ENCODE measurements at places on chromosomes 7 and 10.

DNA sequence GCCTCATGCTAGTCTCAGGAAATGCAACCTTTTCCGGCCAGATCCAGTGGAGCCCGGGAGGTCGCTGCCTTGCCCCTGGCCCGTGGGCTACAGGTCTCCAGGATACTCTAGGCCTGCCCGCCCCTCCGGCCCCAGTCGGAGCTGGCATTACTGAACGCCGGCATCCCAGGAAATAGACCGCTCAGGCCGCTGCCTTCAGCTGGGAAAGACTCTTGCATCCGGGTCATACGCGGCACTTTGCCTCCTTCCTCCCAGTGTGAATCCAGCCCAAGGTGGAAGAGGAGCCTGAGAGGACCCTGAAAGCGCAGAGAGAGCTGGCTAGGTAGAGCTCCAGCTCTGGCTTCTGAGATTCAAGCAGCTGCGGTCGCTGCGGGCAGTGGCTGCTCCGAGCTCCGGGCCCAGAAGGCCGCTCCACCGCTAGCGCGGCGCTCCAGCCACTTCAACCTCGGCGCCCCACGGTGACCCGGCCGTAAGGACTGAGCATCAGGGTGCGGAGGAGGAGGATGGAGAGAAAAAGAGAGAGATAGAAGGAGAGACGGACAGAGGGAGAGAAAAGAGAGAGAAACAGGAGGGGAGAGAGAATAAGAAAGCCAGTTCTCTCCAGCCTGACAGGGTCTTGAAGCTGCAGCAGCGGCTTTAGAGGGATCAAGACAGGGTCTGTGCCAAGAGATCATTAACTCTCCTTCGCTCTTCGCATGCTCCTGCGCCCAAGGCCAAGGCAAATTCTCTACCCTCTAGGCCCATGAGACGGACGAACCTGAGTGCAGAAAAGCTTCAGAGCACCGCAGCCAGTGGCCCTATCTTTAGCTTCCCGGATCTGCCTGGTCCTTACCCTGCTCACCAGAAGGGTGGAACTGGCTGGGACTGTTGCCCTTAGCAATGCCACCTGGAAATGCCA lies 1.8 kb upstream of the HOXA10 start:
- DNase-seq = no peak

- no peak for DNase-seq
Measured at GRCh38 chr7:139634087-139634486, 110.6 kb downstream of the CLEC2L start.

- DNase-seq = no peak
Measured at GRCh38 chr7:70380421-70381015, 751.4 kb upstream of the GALNT17 start.

DNA sequence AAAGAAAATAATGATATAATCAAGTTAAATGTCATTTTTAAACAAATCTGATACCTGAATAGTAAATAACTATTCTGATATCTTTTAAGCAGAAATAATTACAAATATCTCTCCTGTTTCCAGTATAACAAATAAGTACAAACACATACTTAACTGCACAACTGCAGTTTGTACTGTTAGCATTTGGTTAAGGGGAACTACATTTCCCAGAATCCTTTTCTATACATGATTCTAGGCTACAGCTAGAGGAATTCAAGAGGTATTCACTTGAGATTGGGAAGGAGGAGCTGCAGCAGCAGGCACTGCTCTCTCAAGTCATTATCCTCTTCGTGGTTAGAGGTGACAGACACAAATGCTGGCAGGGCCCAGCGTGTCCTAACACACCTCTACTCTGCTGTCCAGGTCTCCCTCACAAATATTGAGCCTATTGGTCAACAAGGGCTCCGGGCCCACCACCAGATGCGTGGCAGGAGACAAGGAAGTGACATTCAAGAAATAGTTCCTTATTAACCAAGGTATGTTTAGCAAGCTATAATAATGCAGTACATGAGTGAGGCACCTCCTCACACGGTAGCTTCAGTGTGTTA lies 255.1 kb upstream of the MKLN1 start:
- DNase-seq = no peak

GRCh38 chr7:129986600-129986999 lies 33.8 kb upstream of the UBE2H start:
- no peak for DNase-seq

GRCh38 chr7:157612664-157613561 lies 276.1 kb downstream of the DNAJB6 start:
- no peak for DNase-seq

DNA sequence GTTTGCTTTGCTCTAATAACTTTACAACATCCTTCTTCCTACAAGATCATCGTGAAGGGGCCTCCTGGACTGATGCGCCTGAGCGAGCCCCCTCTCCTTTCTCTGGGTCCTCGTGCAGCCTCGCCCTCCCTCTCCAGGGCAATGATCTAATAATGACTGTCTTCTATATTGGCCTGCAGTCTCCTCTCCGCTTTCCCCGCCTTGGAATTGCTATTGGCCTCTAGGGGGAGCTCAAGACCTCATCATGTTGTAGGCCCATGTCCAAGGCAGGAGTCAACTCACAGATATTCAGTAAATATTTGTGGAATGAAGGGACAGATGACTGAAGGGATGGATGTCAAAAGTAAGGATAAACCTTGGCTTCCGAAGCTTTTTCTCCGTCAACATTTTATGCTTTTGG lies 1180.3 kb downstream of the TYW1 start:
- no peak for DNase-seq

DNA sequence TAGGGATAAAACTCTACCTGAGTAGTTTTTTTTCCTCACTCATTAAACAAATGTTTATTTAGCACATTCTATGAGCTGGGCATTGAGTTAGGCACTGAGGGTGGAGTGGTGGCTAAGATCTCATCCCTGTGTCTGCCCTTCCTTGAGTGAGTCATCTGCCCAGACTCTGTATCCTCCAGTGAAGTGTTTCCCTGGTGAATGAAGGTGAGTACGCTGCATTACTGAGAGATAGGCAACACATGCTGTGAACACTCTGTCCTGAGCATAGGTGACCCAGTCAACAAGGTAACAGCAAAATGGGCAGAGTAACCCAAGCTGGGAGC lies 5.8 kb downstream of the PITX3 start:
- DNase-seq = no peak

- DNase-seq = no peak
Measured at GRCh38 chr7:52925332-52925731, 110.1 kb upstream of the POM121L12 start.

GRCh38 chr10:97180986-97181385 lies 4.8 kb downstream of the SLIT1 start:
- no peak for DNase-seq

GRCh38 chr10:131675104-131675503 lies 225.7 kb upstream of the PPP2R2D start:
- no peak for DNase-seq

- peak; percentile 42 for DNase-seq
Measured at GRCh38 chr10:58017719-58018367, 249.9 kb downstream of the IPMK start.

GRCh38 chr10:89773081-89773480 lies 71.7 kb downstream of the KIF20B start:
- DNase-seq = no peak
